ENCODE measurements at places on chromosomes 1 and 21.
A peak's percentile ranks its signal among the peaks of the same experiment; 100 is the strongest.

DNA sequence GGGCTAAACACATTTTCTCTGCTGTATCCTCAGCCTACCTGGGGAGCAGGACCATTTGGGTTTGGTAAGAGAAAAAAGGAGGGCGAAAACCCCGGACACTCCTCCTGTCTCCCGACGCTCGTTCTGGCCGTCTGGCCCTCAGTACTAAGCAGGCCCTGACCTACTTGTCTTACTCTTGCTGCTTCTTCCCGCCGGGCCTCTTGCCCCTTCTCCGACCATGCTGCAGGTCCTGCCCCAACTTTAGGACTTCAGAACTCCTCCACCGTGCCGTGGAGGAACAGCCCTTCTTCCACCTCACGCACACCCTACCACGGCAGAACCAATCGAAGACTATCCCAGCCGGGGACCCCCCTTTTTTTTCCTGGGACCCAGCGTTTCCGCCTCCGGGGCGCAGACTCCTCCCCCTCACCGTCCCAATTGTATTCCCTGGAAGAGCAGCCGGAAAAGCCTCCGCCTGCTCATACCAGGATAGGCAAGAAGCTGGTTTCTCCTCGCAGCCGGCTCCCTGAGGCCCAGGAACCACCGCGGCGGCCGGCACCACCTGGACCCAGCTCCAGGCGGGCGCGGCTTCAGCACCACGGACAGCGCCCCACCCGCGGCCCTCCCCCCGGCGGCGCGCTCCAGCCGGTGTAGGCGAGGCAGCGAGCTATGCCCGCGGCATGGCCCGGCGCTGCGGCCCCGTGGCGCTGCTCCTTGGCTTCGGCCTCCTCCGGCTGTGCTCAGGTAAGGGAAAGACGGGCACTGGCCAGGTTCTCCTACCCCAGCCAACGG lies at the start of gene CHRNB2:
TSS of gene CHRNB2 (plus strand) at position 393 of the 771 bp plus-strand sequence. CDS start at position 660, 267 bp downstream.
- peak; percentile 52 for DNase-seq

DNA sequence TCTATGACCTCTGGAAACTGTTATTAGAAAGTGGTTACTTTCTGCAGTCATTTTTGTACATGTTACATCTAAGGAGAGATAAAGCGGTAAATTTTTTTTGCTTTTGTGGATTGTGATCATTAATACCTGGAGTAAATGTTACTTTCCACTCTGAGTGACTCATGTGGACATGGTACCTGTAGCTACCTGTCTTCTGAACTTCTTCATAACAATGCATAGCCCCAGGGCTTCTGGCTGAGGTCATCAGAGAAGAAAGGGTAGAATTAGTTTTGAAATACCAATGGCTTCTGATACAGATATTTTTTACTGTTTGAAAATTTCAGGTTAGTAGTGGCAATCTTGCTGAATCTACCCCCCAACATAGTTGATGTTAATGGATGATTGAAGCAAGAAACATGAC lies 489.3 kb downstream of the RWDD3 start:
- DNase-seq = no peak

DNA sequence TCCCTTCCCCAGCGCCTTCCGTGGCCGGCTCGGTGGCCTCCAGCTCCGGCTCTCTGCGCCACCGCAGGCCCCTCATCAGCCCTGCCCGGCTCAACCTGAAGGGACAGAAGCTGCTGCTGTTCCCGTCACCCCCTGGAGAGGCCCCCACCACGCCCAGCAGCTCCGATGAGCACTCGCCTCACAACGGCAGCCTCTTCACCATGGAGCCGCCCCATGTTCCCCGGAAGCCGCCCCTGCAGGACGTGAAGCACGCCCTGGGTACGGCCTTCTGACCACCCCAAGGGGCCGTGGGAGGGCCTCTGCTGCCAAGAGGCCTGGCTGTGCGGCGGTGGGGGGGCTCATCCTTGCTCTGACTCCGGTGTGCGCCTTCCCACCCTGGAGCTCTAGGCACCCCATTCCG lies 21.8 kb downstream of the TMEM201 start:
- DNase-seq = no peak

GRCh38 chr1:10692401-10693021 lies 103.9 kb downstream of the CASZ1 start:
- peak; percentile 45 for DNase-seq
